ENCODE measurements at places on chromosomes 11 and 22. TPM values are rescaled to one million over a fixed set of nuclear protein-coding genes. Genes with fewer than 3 reads are reported as not detected.

MIOX gene
- not detected for total RNA-seq

GRCh38 chr11:84829162-84829561 lies 798.0 kb downstream of the DLG2 start:
- H3K4me1 ChIP-seq: no peaks in the 10 kb centered on the region
- no peaks in the 10 kb centered on the region for H3K36me3 ChIP-seq
- H3K27me3 ChIP-seq: no peaks in the 10 kb centered on the region
- no peak overlapping the region for H3K4me3 ChIP-seq
- DNase-seq: no peak

DNA sequence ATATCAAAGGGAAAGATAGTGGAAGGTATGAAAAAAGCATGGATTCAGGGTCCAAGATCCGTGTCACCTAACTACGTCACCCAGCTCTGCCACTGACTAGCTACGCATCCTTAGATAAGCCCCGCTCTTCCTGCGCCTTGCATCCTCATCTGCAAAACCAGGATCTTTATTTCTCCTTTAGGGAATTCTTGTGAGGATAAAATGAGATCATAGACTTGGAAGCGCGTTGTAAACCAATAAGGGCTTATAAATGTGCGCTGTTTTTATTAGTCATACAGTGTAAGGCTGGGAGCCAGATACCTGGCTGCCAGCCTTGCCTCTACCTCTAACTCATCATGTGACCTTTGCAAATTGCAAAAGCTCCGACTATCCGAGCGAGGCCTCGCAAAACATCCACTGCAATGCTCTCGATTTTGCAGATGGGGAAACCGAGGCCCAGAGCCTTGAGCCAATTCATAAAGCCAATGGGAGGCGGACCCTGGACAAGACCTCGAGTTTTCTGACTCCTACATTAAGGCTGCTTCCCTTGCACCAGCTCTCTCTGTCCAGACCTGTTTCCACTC lies 753 bp downstream of the PRPF19 start:
- no peaks in the 10 kb centered on the region for H3K27me3 ChIP-seq
- peaks cover 14% of the 10 kb centered on the region for H3K4me1 ChIP-seq
- peak; percentile 70 for DNase-seq
- peak overlapping the region; percentile 92 for H3K4me3 ChIP-seq

DLG2 gene
- 1.7 TPM for total RNA-seq

DNA sequence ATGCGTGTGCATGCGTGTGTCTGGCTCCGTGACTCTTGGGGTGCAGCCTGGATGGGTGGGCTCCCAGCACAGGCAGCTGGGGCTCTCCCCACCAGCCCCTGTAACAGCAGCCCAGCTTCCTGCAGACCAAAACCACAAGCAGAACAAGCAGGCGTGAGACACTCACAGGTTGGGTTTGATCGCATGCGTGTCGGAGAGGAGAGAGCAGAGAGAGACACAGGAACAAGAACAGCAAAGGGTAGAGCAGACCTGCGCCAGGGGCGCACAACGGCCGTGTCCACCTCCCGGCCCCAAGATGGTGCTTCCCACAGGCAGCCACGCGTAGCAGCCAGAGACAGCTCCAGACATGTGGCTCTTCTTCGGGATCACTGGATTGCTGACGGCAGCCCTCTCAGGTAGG lies at the start of gene CD6:
Gene CD6, plus strand, starts transcription at position 161 of the 400 bp plus-strand sequence. Its CDS starts 186 bp downstream, at position 347.
- no peaks in the 10 kb centered on the region for H3K36me3 ChIP-seq
- no peak within 1 kb of the TSS for H3K4me3 ChIP-seq
- DNase-seq: no peak
- H3K27ac ChIP-seq: no peak within 1 kb of the TSS
- no peaks in the 10 kb centered on the region for H3K4me1 ChIP-seq

- peak; percentile 74 for DNase-seq
- H3K27me3 ChIP-seq: no peaks in the 10 kb centered on the region
- H3K27ac ChIP-seq: no peak overlapping the region
Measured at GRCh38 chr11:84800755-84801346, 826.3 kb downstream of the DLG2 start.

GRCh38 chr11:103091064-103091800 lies 728 bp downstream of the DCUN1D5 start:
- peak overlapping the region; percentile 89 for H3K27ac ChIP-seq
- peaks cover 38% of the 10 kb centered on the region for H3K4me1 ChIP-seq
- H3K27me3 ChIP-seq: no peaks in the 10 kb centered on the region

DNA sequence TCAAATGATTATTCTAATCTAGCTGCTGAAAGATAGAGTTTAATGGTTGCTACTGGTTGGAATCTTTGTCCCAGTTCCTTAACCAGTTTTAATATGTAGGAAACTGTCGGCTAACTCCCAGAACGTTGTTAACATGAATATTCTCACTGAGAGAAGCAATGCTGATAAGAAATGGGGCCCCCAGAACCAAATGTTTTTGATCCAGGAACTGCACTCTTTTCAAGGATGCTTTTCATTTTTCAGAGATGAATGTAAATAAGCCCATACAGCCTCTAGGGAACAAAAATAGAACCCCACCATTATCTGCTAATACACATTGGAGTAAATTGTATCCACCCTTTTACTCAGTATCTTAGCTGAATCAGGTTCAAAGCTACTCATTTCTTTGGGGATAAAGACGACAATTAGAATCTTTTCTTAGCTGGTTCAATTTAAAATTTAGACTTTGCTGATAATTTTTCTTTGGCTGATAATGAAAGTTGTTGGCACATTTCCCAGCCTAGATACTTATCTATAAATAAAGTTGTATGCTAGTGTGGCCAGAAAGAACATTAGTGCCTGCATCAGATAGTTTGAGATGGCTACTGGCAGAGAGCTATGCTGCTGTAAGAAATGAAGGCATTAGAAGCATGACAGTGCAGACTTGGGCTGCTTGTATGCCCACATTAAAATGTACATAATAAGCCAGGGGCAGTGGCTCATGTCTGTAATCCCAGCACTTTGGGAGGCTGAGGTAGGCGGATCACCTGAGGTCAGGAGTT lies 323.3 kb upstream of the PDGFD start:
- no peak overlapping the region for H3K4me3 ChIP-seq
- H3K27me3 ChIP-seq: no peaks in the 10 kb centered on the region
- no peak overlapping the region for H3K27ac ChIP-seq
- DNase-seq: no peak
- no peaks in the 10 kb centered on the region for H3K36me3 ChIP-seq
- H3K4me1 ChIP-seq: no peaks in the 10 kb centered on the region

- H3K4me1 ChIP-seq: no peaks in the 10 kb centered on the region
- no peak overlapping the region for H3K27ac ChIP-seq
- H3K27me3 ChIP-seq: no peaks in the 10 kb centered on the region
- H3K4me3 ChIP-seq: no peak overlapping the region
Measured at GRCh38 chr11:105202844-105203548, 63.4 kb upstream of the CARD18 start.

RFPL2 gene
- total RNA-seq: not detected

DDTL gene
- total RNA-seq: not detected

CCDC117 gene
- 25.2 TPM for total RNA-seq

DNA sequence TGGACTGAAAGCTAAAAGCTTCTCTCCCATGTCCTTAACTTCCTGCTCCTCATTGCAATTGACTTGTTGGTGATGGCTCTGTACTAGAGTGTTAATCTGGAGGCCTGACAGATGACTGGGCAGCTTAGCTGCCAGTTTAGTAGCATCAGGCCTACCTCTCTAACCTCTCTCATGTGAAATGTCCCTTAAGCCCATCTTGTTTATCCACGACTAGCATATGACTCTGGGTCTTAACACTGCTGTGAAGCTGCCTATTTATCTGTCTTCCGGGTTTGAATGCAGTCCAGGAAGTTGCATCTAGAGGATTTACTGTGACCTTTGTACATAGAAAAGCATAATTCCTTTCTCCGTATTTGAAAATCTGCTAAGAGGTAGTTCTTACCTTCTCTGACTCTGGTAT lies 85.3 kb upstream of the HORMAD2 start:
- peak overlapping the region; percentile 56 for H3K27ac ChIP-seq
- H3K27me3 ChIP-seq: no peaks in the 10 kb centered on the region
- H3K4me3 ChIP-seq: no peak overlapping the region
- H3K36me3 ChIP-seq: peaks cover 10% of the 10 kb centered on the region
- DNase-seq: peak; percentile 49

- H3K4me1 ChIP-seq: no peaks in the 10 kb centered on the region
- no peak overlapping the region for H3K27ac ChIP-seq
- no peak for DNase-seq
- H3K27me3 ChIP-seq: peaks cover 11% of the 10 kb centered on the region
- no peaks in the 10 kb centered on the region for H3K36me3 ChIP-seq
Measured at GRCh38 chr11:1220941-1221721, 1.7 kb upstream of the MUC5B start.

GRCh38 chr11:120108785-120109168 lies 29.1 kb downstream of the TRIM29 start:
- no peak overlapping the region for H3K27ac ChIP-seq
- peaks cover 25% of the 10 kb centered on the region for H3K27me3 ChIP-seq
- H3K4me1 ChIP-seq: no peaks in the 10 kb centered on the region
- DNase-seq: no peak
- H3K4me3 ChIP-seq: no peak overlapping the region

DNA sequence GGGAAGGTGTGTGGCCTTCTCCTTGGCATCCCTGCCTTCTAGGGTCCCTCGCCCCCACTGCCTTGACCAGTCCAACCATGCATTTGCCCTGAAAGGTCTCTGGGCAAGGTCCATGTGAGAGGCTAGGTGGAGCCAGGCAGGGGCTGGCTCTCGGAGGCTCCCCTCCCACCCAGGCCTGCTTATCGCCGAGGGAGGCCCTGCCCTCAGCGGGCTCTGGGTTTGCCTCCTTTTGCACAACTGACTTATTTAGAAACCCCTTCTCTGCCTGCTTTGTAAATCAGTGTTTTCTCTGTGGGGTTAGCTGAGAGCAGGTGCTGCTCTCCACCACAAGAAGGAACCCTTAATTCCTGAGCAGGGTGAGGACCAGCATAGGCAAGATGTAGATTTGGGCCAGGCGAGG lies 47.7 kb downstream of the CD82 start:
- H3K4me3 ChIP-seq: no peak overlapping the region
- H3K27me3 ChIP-seq: no peaks in the 10 kb centered on the region
- H3K4me1 ChIP-seq: peaks cover 2% of the 10 kb centered on the region
- H3K36me3 ChIP-seq: no peaks in the 10 kb centered on the region

DNA sequence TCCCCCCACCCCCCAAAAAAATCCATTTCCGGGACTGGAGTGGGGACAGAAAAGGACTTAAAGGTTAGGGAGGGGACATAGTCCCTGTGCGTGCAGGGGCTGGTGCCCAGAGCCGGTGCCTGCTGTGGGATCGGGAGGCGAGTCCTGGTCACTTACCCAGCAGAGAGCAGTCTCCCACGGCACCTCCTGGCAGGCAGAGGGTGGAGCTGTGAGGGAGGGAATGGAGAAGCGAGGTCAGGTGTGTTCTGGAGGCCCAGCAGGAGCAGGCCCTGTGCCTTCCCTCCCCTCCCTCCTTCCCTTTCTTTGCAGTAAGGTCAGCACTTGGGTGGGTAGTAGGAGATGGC lies 28.4 kb downstream of the SHANK3 start:
- H3K27me3 ChIP-seq: no peaks in the 10 kb centered on the region
- no peak overlapping the region for H3K27ac ChIP-seq
- no peak overlapping the region for H3K4me3 ChIP-seq
- H3K4me1 ChIP-seq: no peaks in the 10 kb centered on the region
- no peak for DNase-seq

DNA sequence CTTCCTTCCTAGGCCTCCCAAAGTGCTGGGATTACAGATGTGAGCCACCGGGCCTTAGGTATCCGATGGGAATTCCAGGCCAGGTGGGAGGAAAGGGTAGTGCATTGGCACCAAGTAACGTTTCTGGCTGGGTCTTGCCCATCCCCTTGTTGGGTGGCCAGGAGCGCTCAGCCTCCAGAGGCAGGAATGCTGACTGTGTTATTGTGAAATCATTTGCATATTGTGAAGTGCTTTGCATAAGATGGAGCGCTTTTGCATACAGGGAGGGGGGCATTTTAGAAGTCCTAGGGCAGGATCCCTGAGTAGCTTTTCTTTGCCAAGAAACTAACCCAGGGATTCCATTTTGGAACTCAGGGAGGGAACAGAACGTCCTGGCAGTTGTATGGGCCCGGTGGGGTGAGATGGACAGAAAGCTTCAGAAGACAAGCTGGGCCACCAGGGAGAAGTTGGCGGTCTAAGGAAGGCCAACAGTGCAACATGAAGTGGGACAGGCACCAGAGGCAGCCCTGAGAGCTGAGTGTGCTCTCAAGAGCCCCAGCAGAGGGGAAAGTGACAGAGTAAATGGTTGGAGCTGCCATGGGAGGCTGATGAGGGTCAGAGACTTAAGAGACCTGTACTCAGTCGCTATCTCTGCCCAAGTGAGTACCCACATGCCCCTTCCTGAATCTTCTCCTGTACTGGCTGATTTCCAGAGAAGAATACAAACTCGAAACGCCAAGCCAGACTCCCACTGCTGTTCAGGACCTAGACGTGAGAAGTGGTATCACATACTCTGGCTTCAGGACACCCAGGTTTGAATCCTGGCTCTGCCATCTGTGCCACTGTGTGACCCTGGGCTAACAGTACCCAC lies 1.3 kb upstream of the SLC39A13 start:
- peak overlapping the region; percentile 100 for H3K27ac ChIP-seq
- H3K27me3 ChIP-seq: no peaks in the 10 kb centered on the region
- peak; percentile 38 for DNase-seq

GRCh38 chr11:102111787-102112508 lies 1.7 kb downstream of the YAP1 start:
- H3K4me3 ChIP-seq: peak overlapping the region; percentile 84
- H3K27ac ChIP-seq: peak overlapping the region; percentile 92
- H3K27me3 ChIP-seq: no peaks in the 10 kb centered on the region
- H3K4me1 ChIP-seq: peaks cover 42% of the 10 kb centered on the region
- peaks cover 5% of the 10 kb centered on the region for H3K36me3 ChIP-seq

TXN2 gene
- total RNA-seq: 33.1 TPM

FXYD6 gene
- not detected for total RNA-seq

DNA sequence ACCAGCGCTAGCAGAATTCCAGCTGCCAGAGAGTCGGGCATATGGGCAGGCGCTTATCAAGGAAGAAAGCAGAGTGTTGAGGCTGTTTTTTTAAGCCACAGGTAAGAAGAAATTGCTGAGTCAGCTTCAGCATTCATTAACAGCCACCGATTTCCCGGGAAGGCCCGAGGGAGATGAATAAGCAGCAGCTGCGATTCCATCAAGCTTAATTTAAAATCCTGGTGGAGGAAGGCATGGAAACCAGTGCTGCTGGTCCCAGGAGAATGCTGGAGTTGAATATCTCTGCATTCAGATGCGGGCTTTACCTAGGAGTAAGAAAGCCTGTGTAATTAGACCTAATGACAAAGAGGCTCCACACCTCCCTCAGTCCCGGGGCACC lies 168.8 kb downstream of the BRD1 start:
- H3K4me3 ChIP-seq: no peak overlapping the region
- no peak overlapping the region for H3K27ac ChIP-seq
- no peaks in the 10 kb centered on the region for H3K4me1 ChIP-seq
- H3K27me3 ChIP-seq: no peaks in the 10 kb centered on the region

MTMR2 gene
- 32.4 TPM for total RNA-seq

FAM180B gene
- not detected for total RNA-seq

GRCh38 chr22:28002863-28003565 lies 84.0 kb upstream of the PITPNB start:
- H3K27me3 ChIP-seq: no peaks in the 10 kb centered on the region
- H3K27ac ChIP-seq: no peak overlapping the region
- peaks cover 5% of the 10 kb centered on the region for H3K4me1 ChIP-seq
- DNase-seq: peak; percentile 52

- no peak overlapping the region for H3K4me3 ChIP-seq
- no peaks in the 10 kb centered on the region for H3K4me1 ChIP-seq
- H3K27ac ChIP-seq: no peak overlapping the region
- no peaks in the 10 kb centered on the region for H3K36me3 ChIP-seq
- DNase-seq: peak; percentile 44
- peaks cover 70% of the 10 kb centered on the region for H3K27me3 ChIP-seq
Measured at GRCh38 chr11:33920838-33921613, 29.1 kb upstream of the LMO2 start.

TPBGL gene
- total RNA-seq: not detected

- peaks cover 21% of the 10 kb centered on the region for H3K36me3 ChIP-seq
- DNase-seq: peak; percentile 23
- H3K4me3 ChIP-seq: no peak overlapping the region
- no peak overlapping the region for H3K27ac ChIP-seq
Measured at GRCh38 chr22:19357270-19358105, 66.0 kb upstream of the CLTCL1 start.

Measured in GM23248 (cell line).